Fibroblast of the aortic adventitia (primary cell): ENCODE measurements at places on chromosomes 6 and 20. TPM values are rescaled to one million over a fixed set of nuclear protein-coding genes. Genes with fewer than 3 reads are reported as not detected.

Gene CAGE1
- total RNA-seq = 0.33 and 0.36 TPM in 2 replicates

Gene REM1
- 0.16 TPM in 1 of 2 replicates, not detected in the other for total RNA-seq

Gene EDN1
- total RNA-seq = 2.3 and 7.4 TPM in 2 replicates

Gene CD24
- 1.7 and 4.5 TPM in 2 replicates for total RNA-seq

Gene KIF6
- total RNA-seq = 0.08 and 0.27 TPM in 2 replicates
